Chondrocyte (in vitro differentiated cells): ENCODE measurements at places on chromosomes 4 and X. TPM values are rescaled to one million over a fixed set of nuclear protein-coding genes. Genes with fewer than 3 reads are reported as not detected.

GRCh38 chr4:152310257-152310656, 225.6 kb downstream of the FBXW7 start:
- H3K27ac ChIP-seq: peak overlapping the region; percentile 18
- no peak for DNase-seq
- H3K36me3 ChIP-seq: peaks cover 1% of the 10 kb centered on the region
- peaks cover 33% of the 10 kb centered on the region for H3K27me3 ChIP-seq
- no peak overlapping the region for H3K4me3 ChIP-seq

The CXXC4 gene
- total RNA-seq: 0.05 TPM in 1 of 3 replicates, not detected in the others

The REPS2 gene
- total RNA-seq: 2.0 to 2.4 TPM (median 2.2 TPM) in 3 replicates

The CLGN gene
- total RNA-seq: 0.41 to 0.89 TPM (median 0.60 TPM) in 3 replicates
